ENCODE measurements at places on chromosomes 2 and 18. TPM values are rescaled to one million over a fixed set of nuclear protein-coding genes. Genes with fewer than 3 reads are reported as not detected.
A peak's percentile ranks its signal among the peaks of the same experiment; 100 is the strongest.

Gene SPATA3
- total RNA-seq = not detected

Gene GPR75
- total RNA-seq = not detected

Gene DSC1
- total RNA-seq = not detected

Gene ARHGEF33
- total RNA-seq = not detected

Gene POLR1B
- 69.1 TPM for total RNA-seq

Gene DLX2
- total RNA-seq = not detected

GRCh38 chr2:210376694-210377093 lies 61.7 kb upstream of the MYL1 start:
- no peak for DNase-seq

GRCh38 chr2:62042944-62043343 lies 137.5 kb downstream of the COMMD1 start:
- no peak for DNase-seq

DNA sequence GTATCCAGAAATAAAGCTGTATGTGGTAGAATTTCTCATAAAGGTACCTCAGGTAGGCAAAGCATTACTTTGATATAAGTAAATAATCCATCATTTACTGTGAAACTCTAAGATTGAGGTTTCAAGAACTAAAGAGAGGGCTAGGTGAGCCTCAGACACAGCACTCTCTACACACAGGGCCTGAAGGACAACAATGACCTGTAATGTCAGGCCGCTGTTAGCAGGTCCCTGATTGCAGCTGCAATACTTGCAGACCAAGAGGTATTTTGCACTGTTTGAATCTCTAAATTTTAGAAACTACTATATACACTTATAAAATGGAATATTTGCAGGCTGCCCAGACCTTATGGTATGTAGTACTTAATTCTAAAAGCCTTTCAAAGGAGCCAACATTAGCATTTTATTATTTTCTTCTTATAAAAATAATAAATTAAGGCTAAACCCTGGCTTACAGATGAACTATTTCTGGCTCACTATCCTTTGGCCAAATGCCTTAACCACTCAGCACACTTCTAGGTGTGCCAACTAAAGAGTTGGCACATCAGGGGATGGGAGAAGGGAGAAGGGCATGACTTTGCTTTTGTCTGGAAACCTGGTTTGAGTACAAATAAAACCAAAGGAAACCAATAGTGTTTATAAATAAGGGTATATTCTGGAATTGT lies 66.7 kb upstream of the SLC39A10 start:
- DNase-seq = peak; percentile 16

- no peak for DNase-seq
Observed at GRCh38 chr2:95071856-95072255, 46.3 kb downstream of the MAL start.

GRCh38 chr2:179129574-179130238 lies 79.8 kb upstream of the CCDC141 start:
- DNase-seq = no peak

DNA sequence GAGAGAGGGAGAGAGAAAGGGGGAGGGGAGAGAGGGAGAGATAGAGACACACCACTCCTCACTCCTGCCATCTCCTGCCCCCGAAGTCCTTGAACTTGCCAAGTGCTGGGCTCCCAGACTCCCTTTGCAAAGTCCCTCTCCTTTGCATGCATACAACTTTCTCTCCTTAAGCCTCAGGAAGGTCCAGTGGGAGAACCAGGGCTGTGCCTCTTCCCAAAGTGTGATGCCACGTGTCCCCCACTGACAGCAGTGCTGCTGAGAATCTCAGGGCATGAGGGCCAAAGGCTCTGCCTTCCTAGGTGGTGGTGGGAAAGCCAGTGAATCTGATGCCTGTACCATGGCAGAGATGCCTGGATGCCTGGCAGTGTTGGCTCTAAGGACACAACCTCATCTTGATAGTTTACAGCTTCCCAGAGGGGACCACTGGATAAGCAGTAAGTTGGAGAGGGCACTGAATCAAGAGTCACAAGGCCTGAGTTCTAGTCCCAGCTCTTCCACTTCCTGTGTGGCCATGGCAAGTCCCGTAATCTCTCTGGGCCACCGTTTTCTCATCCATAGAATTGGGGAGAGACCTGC lies 103.4 kb downstream of the CLIP4 start:
- DNase-seq = no peak

DNA sequence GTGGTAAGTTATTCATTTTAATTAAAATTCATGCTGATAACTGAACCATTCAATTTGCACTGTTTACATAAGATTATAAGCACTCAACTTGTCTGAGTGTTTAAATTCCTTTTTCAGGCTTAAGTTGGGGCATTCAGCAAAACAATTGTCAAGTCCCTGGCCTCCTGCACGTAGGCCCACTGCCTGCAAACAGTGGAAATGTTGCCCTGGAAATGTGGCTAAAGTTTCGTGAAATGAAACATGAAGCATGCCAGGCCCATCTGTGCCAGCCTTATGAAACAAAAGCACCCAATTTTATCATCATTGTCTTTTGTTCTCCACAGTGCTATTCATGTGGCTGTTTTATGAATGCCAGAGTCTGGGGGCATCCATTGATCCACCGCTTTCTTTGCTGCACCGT lies 163.7 kb downstream of the PTGR3 start:
- no peak for DNase-seq

DNA sequence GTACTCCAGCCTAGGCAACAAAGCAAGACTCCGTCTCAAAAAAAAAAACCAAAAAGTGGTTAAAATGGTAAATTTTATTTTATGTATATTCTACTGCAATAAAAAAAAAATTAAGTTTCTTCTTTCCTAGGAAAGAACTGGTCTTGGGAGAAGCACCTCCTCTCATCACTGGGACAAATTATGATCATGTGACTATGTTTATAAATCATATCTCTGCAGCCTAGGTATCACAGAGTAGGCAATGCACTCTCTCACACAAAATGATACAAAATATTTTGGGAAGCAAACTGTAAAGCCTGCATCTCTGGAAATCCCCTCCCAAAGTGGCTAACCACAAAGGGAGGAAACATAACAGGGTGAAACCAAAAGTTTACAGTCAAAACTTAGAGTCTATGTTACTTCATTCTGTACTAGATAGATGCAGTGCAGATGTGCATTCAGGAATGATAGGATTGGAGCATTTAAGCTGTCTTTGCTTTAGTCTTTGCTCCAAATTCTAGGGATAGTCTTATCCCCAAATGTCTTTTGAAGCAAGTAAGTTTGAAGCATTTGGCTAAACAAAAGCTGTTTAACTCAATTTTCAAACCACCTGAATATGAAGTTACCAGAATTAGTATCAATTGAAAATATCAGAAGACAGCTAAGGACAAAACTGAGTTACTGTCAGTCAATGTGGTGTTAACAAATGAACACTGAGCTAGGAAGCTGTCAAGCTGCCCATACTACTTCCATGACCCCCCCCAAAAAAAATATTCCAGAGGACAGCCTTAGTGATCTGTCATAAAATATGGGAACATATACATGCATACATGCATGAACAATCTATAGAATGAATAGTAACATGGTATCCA lies 21.1 kb upstream of the MALT1 start:
- no peak for DNase-seq

GRCh38 chr2:6780765-6781274 lies 84.9 kb downstream of the CMPK2 start:
- DNase-seq = peak; percentile 48

GRCh38 chr2:145777297-145777696 lies 1257.4 kb upstream of the ZEB2 start:
- DNase-seq = no peak

- DNase-seq = no peak
Observed at GRCh38 chr2:23532391-23533337, 147.7 kb downstream of the KLHL29 start.

DNA sequence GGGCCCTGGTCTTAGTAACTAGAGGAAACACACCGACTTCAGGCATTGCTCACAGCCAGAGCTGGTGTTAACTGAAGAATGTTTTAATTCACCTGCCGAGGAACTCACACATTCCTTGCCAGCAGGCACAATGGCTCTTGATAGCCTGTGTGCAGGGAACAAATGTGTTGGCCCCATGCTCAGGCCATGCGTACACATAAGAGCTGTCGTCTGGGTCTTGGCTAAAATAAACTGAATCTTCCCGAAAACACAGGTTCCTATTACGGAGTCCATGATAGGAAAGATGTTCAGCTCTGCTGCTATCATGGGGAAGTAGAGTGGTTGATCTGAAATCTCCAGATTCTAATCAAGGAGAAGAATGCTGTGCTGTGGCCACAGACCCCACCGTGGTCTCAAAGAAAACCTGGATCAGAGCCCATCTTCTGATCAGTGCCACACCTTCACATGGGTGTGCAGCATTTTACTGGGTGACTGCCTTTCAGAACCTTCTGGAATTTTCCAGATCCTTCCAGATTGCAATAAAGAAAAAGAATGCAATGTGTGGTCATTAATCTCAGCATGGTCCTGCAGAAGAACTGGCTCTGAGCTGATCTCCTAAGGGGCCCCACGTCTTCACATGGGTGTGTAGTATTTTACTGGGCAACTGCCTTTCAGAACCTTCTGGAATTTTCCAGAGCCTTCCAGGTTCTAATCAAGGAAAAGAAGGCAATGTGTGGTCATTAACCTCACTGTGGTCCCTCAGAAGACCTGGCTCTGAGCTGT lies 17.2 kb downstream of the MBP start:
- no peak for DNase-seq

DNA sequence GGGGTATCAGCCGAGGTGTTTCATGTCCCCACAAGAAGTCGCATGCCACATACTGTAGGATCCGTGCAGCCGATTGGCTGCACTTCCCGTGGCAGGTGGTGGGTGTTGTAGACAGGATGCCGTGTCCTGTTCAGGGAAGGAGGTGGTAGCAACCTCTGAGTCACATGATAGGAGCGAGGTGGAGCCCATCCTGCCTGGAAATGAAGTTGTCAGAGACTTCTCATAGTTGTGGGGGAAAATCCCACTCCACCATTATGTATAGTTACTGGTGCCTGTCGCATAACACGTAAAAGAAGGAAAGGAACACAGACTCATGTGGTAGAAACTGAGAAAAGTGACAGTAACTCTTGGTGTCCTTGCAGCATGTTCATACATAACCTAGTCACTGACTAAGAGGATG lies 91.4 kb upstream of the IL1R2 start:
- DNase-seq = no peak

GRCh38 chr18:7272311-7273049 lies 41.6 kb downstream of the LRRC30 start:
- DNase-seq = peak; percentile 20

GRCh38 chr2:214497489-214497888 lies 86.6 kb downstream of the VWC2L start:
- DNase-seq = peak; percentile 80

GRCh38 chr2:177670791-177671535 lies 278.4 kb downstream of the AGPS start:
- DNase-seq = no peak

- DNase-seq = no peak
Observed at GRCh38 chr2:174656035-174656434, 58.4 kb upstream of the WIPF1 start.

DNA sequence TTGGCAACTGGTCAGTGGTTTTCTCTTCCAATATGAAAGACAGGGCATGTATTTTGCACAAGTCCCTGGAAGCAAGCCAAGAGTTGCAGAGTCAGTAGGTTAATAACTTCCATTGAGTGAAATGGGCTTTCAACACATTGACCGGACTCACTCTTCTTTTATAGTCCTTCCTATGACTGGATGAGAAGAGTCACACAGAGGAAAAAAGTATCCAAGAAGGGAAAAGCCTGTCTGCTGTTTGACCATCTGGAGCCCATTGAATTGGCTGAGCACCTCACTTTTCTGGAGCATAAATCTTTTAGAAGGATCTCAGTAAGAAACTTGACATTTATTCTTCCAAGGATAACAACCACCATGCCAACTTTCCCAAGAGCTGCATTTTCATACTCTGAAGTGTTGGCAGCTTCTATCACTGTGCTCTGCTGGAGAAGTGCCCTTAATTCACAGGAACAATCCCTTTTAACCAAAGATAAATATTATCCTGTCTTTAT lies 45.4 kb downstream of the RASGRP3 start:
- peak; percentile 75 for DNase-seq

Data from MG63 (cell line).